ENCODE measurements at places on chromosomes 5 and 9.

DNA sequence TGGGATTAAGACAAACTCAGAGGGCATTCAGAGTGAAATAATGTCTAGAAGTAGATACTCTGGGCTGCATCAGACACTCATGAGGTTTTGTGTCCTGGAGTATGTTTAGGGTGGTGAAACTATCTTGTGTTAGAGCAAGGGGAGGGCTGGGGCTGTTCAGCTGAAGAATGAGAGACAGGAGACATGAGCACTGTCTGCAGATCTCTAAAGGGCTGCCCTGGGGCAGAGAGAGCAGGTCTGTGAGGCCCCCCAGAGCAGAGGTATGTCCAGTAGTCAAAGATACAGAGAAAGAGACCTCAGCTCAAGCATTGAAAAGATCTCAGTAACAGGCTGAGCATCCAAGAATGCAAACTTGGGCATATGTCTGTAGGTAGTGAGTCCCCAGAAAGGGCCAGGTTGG lies 45.9 kb upstream of the SHB start:
- DNase-seq, result no peak

DNA sequence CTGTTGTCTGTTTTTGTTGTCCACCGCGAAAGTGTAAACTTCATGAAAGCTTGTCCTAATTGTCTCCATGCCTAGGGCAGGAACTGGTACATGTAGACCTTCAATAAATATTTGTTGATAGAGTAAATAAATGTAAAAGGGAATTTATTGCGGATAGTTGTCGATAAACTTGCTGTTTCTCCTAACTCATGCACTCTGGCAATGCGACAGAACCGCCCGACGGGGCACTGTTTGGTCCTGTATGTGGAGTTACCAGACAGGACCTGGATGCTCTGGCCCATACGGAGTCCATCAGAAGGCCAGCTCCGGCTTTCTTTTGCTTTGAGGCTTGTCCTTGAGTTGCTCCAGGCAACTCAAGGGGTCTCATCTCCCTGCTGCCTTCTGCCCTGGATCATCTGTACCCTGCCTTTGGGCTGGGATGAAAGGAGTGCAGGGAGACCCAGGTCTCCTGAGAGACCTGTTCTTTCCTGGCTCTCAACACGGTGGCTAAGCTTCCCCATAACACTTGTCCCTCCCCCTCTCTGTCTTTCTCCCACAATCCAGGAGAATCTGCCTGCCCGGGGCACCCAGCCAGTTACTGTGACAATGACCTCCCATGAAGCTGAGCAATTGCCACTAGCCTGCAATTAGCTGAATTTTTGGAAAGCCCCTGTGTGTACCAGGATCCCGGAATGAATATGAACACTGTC lies 149.5 kb upstream of the PTCH1 start:
- DNase-seq, result no peak

DNA sequence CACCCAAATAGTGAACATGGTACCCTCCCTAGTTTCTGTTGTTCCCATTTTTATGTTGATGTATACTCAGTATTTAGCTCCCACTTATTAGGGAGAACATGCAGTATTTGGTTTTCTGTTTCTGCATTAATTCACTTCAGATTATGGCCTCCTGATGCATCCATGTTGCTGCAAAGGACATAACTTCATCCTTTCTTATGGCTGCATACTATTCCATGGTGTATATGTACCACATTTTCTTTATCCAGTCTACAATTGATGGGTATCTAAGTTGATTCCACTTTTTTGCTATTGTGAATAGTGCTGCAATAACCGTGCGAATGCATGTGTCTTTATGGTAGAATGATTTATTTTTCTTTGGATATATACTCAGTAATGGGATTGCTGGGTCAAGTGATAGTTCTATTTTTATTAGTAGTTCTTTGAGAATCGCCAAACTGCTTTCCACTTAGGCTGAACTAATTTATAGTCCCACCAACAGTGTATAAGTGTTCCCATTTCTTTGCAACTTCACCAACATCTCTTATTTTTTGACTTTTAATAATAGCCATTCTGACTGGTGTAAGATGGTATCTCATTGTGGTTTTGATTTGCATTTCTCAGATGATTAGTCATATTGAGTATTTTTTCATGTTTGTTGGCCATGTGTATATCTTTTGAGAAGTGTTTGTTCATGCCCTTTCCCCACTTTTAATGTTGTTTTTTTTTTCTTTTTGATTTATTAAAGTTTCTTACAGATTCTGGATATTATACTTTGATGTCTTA lies 79.6 kb downstream of the SMIM15 start:
- no peak for DNase-seq

DNA sequence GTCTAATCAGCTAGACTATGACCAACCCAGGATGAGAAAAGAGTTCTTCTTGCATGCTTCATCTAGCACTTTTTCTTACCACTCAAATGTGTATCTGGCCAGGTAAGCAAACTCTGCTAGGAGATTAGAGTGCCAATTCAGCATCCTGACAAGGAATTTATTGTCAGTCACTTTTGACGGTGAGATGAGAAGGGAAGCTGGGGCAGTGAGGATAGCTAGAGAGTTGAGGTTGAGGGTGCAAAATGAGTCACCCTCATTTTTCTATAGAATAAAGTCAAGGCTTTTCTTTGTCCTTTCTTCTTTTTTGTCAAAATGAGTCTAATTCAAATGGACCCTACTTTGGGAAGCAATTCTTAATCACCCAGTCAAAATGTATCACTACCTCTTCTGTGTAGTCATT lies 74.6 kb upstream of the PLPP1 start:
- no peak for DNase-seq

- DNase-seq, result no peak
Measured at GRCh38 chr9:70510157-70510770, 95.8 kb upstream of the KLF9 start.

DNA sequence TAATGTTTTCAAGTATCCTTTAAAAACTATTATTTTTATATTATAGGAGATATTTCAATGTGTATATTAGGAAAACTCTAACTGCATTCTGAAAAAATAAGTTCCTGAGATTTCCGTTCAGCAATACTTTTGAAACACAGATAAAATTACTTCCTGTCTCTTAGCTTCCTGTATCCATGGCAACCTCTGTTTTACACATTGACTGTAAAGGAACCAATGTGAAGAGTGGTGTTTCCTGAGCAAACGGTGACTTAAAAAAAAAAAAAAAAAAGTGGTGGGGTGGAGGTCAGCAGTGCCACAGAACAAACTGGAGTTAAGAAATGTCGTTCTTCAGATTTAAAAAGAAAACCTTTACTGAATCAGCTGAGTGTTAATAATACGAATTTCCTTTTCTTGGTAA lies at the start of gene LRRC70:
Gene LRRC70 (plus strand): TSS at position 280 of the 400 bp plus-strand sequence. CDS start 620 bp downstream, outside the sequence.
- peak; percentile 79 for DNase-seq

DNA sequence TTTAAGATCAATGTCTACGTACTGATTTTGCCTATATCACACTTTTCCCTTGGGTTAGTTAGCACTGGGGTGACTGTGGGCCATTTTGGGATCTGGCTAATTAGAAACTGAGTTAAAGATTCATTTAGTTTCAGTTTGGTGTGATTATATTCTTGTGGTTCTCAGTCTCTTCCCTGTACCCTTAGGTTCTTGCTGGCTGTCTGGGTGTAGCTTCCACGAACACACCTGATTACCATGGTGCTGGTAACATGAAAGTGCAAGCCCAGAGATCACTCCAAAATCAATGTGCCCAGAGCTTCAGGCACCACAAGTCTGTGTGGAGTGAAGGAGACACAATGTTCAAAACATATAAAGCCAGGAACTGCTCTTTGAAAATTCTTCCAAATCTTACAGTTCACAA lies 248.1 kb downstream of the PDE4D start:
- no peak for DNase-seq

GRCh38 chr9:21070906-21071305 lies 6.8 kb downstream of the IFNB1 start:
- DNase-seq, result no peak

DNA sequence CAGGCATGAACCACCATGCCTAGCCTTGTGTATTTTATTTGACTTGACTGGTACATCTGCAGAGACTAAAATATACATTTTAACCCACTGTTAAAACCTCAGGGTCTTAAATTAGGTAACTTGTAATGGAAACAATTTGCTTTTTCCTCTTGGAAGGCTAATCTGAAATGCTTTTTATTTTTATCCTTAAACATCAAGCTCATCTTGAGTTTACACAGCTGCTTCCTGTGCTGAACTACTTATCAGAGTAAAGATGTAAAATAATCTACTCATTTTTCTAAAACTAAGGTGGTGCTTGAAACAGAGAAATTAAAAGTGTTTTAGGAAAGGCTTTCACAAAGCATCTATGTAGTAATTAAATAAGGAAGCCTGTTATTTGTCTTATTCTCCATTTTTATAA lies 144.1 kb downstream of the ENTREP1 start:
- DNase-seq, result no peak

DNA sequence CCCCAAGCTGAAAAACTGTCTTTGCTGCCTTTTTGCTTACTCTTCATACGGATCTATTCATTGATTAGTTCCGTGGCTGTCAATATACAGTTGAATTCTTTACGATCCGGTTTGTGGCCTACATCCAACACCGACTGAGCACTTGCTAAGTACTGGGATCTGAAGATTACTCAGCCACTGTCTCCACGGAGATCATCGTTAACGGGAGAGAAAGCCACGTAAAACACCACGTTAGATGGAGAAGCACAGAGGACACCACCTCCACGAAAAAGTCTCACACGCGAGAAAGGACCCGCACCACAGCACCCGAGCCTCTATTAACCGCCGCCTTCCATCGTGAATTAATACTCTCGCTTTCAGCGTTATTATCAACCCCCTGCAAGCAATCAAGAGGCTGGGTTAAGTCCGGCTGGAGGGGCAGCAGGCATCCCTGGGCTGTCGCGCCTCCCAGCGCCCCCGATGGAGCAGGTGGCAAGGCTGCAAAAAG lies 650 bp downstream of the ELP1 start:
- DNase-seq, result no peak

DNA sequence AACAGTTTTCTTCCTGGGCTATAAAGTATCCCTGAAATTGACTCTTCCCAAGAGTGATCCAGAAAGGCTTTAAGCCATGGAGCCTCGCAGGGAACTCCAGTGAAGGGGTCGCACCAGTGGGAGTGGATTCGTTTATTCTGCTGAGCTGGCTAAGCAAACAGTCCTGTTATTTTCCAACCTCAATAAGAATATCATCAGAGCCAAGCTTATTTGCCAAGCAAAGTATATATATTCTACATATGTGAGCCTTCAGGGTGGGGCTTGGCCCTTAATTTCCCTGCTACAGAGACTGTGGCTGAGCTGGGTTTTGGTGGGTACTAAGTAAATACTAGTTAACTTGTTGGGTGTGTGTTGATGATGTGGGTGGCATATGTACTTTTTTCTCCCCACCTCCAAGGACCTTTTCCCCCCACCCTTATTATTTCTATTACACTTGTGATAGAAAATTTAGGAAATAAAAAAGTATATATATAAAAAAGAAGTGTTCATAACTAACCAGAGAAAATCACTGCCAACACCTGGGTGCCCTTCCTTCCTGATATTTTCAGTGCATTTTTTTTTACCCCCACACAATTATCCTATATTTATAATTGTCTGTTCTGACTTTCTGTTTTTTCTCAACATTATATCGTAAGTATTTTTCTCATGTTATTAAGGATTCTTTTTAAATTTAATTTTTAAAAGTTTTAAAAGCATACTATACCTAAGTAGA lies 5.3 kb downstream of the GSN start:
- DNase-seq, result no peak

Data from immature natural killer cell (primary cell).